Daoy (cell line): ENCODE measurements at places on chromosomes 4 and X.

DNA sequence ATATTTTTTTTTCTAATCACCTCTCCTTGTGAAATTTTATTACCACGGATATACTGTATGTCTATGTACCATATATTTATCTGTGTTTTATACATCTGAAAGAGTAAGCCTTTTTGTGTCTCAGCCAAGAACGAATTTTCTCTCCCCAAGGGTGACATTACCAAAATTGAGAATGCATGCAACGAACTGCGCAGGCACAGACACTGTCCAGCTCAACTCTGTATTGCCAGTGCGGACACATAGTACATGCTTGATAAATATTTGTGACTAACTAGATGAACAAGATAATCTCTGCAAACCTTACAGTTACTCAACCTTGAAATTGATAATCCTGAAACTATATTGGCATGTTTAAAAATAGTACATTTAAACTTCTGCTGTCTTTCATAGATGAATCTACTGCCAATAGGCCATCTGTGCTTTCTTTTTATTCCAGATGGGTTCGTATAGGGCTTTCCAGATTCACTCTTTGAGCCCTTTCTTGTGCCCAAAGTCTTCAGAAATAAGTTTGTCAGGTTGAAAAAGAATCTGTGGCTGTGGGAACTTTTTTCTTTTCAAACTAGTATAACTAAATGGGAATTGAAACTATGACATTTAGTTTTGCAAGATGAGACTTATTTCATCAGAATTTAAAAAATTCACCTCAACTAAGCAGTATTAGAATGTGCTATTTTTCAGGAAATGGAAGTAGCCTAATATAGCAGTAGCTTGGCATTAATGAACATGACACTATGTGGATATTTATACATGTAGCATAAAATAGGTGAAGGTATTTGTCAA lies 38.9 kb downstream of the DTHD1 start:
- no peak for DNase-seq

DNA sequence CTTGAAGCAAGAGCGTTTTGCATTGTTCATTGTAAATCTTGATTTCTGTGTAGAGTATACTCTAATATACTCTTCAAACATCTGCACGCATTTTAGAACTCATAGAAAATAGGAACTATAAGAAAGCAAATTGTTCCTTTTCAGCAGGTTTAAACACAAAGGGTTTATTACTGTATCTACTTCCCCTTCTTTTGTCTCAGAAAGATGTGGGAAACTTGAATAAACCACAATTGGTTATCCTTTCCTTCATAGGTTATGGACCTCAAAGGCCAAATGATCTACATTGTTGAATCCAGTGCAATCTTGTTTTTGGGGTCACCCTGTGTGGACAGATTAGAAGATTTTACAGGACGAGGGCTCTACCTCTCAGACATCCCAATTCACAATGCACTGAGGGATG lies 46.0 kb upstream of the GUCY1B1 start:
- DNase-seq = no peak

DNA sequence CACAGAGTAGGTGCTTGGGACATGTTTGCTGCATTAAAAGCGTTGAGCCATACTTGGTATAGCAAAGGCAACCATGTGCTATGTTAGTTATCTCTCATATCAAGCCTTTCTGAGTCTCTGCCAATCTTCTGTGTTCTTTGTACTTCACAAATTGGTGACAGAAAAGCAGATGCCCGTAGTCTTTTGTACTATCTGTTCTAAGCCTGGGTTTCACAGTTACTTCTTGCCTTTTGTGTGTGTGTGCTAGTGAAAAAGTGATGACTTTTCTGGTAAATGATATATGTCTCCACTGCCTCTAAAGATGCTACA lies 16.1 kb upstream of the KLHL2 start:
- DNase-seq = no peak

GRCh38 chrX:87409113-87409841 lies 108.3 kb upstream of the KLHL4 start:
- DNase-seq = peak; percentile 67

DNA sequence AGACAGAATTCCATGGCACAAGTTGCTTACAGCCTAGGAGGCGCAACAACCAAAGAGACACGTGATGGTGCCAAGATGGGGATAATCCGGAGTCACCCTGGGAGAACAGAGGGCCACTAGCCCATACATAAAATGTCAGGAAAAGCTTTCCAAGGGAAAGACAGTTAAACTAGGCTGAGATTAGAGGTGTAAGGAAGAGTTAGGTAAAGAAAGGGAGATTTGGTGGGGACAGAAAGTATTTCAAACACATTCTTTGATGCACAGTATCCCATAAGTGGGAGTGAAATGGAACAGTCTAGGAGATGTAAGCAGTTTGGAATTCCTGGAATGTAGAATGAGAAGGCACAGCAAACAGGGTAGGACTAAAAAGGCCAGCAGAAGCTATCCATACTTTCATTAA lies 860.9 kb upstream of the LCORL start:
- DNase-seq = peak; percentile 34

GRCh38 chr4:118284169-118284568 lies 68.6 kb downstream of the PRSS12 start:
- DNase-seq = no peak

GRCh38 chr4:183403486-183403885 lies 41.0 kb upstream of the CDKN2AIP start:
- DNase-seq = no peak

- DNase-seq = peak; percentile 8
These were observed 716 bp downstream of the FHIP1A start for GRCh38 chr4:151409470-151410313.

DNA sequence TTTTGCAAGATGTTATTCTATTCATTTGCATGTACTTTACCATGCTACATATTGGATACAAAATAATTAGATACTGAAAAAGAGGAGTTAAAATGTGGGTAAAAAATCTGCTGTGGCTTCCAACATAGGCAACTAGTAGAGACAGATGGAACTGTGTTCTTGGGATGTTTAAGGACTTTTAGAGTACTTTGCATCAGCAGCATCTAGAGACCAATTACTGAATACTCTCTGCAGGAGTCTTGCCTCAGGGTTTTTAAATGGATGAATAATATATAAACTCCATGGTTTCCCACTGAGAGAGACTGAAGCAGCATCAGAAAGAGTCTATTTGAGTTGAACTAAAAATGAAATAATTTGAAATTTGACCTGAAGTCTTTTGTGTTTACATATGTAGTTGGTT lies 676.7 kb downstream of the GALNTL6 start:
- DNase-seq = no peak

DNA sequence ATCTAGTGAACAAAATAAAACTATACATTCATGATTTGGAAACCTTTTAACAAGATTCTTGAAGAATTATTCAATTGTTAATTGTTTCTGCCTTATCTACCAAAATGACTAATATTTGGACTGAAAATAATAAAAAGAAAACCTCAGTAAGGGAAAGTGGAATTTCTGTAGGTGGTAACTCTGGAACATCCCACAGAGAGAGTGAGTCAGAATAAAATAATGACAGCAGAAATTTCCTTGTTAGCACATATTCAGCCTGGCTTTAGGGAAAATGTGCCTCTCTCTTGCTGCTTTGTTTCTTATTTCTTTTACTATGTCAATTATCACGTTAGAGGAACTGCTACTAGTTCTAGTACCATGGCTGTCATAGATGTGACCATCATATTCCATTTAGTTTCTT lies 421.5 kb upstream of the GNPDA2 start:
- no peak for DNase-seq

- DNase-seq = peak; percentile 1
These were observed 274.6 kb downstream of the NAF1 start for GRCh38 chr4:162891788-162892707.

DNA sequence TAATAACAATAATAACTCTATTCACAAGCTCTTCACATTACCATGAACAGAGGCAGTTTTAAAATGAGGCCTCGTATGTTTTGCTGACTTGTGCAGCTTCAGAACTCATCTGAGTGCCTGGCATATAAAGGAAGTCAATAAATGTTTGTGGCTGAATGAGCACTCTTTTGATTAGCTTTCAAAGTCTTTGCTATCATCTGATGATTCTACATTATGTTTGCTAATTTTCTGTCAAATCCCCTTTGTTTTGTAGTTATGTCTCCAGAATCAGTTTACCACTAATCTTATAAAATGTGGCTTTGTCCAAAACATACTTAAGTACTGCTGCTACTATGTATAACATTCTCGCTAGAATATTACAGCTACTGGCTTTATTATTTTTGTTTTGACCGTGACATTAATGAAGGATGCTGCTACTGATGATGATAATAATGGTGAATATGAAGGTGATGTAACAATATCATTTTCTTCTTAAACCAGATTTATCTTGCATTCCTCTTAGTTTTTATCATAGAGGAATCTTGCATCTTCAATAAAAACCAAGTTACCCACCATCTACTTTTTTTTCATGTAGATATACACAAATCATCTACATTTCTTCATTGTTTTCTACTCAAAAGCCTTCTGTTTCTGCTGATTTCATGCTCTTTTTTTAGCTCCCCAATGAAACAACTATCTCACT lies 384.5 kb downstream of the NAF1 start:
- DNase-seq = no peak

GRCh38 chrX:103396186-103396585 lies 19.8 kb downstream of the BEX3 start:
- peak; percentile 79 for DNase-seq

GRCh38 chrX:41718481-41719235 lies 5.3 kb upstream of the GPR82 start:
- no peak for DNase-seq

DNA sequence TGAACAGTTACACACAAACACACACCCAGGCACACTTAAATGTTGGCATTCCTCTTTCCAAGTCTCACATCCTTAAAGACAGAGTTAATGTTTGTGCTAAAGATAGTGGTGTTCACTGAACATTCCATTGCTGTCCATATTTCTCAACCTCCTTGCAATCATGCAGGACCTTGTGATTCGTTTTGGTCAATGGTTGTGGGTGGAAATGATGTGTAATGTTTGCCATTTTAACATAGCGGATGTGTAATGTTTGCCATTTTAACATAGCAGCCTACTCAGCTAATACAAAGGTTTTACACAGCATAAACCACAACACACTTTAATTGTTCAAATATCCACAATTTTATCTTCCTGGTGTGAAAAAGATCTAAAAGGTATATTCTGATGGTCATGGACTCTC lies 93.9 kb downstream of the CEP44 start:
- no peak for DNase-seq

GRCh38 chrX:98523026-98523425 lies 1639.3 kb downstream of the RPA4 start:
- no peak for DNase-seq

- DNase-seq = no peak
These were observed 317.5 kb upstream of the GRIA3 start for GRCh38 chrX:122866532-122866931.

DNA sequence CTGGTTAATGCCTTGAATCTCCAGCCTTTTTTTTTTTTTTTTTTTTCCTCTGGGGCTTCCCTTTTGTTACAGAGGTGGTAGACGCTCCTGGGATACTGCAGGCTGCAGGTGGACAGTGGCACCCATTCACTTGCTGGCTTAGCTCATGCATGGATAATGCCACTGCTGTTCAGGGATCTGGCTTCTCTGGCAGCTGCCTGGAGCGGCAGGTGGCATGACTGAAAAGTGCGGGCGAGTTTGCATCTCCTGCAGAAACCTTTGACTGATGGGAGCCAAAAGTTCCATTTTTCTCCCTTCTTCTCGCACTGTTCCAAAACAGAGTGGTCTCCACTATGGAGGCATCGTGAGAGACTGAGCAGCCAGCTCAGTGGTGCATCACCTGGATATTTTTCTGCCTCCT lies 5.9 kb upstream of the STIM2 start:
- no peak for DNase-seq

DNA sequence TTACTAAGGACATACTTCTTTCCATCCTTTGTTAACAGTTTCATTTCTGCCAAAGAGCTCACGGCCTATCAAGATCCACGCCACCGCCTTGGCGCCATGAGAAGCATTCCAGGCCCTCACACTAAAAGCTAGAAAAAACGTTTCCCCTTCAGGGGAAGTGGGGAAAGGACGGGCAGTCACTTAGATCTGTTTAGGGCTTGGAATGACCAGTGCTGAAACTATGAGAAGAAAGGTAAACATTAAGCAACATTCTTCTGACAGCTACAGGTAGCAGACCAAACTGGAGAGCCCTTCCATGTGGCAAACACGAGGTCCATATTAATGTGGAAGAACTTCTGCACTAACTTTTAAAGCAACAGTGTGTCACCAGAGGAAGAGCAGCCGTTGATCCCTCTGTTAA lies 146.7 kb downstream of the SH3KBP1 start:
- no peak for DNase-seq

GRCh38 chrX:1851527-1851926 lies 236.7 kb downstream of the ASMT start:
- peak; percentile 30 for DNase-seq

- DNase-seq = no peak
These were observed 644.4 kb downstream of the STPG2 start for GRCh38 chr4:97498875-97499274.

DNA sequence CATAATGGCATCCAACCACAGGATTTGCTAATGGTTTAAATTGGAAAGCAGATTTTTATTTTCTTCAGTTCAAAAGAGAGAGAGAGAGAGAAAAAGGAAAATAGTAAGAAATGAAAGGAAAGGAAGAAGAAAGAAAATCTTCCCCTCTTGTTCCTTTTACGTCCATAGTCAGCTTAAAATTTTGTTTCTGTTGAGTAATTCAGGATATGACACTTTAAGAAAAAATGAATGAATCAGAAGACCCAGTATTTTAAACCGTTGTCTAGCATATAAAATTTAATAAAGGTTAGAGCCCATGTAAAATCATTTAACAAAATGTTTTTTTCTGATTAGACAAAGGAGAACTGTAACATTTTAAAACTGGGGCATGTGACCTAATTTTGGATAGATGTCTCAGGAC lies 391.8 kb upstream of the EPHA5 start:
- no peak for DNase-seq
